ENCODE measurements at places on chromosomes 12 and 14.

DNA sequence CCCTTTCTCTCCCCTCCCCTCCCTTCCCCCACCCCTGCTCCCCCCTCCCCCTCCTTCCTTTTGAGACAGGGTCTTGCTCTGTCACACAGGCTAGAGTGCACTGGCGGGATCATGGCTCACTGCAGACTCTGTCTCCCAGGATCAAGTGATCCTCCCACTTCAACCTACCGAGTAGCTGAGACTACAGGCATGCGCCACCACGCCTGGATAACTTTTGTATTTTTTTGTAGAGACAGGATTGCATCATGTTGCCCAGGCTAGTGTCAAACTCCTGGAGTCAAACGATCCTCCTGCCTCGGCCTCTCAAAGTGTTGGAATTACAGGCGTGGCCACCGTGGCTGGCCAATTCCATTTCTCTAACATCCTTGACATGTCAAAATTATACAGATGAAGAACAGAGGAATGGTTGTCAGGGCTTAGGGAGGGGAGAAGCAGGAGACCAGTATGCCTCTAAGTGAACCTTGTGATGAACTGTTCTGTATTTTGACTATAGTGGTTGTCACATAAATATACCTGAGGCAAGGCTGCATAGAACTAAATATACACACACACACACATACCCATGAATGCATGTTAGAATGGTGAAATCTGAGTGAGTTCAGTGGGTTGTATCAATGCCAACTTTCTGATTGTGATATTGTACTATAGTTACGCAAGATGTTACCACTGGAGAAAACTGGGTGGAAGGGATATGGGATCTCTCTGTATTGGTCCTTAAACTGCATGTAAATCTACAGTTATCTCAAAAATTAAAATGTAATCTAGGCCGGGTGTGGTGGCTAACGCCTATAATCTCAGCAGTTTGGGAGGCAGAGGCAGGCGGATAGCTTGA lies 3.6 kb upstream of the CFAP73 start:
- DNase-seq = no peak

GRCh38 chr12:75815756-75816155 lies 215.8 kb downstream of the PHLDA1 start:
- no peak for DNase-seq

DNA sequence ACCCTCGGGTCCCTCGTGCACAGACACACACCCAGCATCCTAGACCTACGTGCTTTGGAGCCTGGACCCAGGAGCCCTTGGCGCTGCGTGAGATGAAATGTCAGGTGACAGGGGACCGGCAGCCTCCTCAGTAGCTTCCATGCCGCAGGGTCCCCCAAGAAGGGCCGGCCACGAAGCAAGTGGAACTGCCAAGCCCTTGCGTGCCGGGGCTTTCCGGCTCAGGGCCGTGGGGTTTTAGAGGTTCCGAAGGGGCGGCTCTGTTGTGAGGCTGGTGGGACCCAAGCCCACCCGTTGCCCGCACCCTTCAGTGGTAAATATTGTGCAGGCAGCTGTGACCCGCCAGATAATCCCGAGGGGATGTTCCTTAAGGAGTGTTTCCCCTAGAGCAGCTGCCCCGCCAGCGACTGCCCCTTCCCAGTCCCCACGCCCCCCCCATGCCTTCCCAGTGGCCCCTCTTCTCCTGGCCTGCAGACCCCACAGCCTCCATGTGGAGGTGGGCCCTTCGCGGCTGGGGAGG lies 133.7 kb downstream of the ADGRD1 start:
- DNase-seq = peak; percentile 3

GRCh38 chr12:90987520-90987919 lies 17.3 kb downstream of the EPYC start:
- no peak for DNase-seq

GRCh38 chr14:23569443-23570151 lies 2.0 kb upstream of the AP1G2 start:
- peak; percentile 14 for DNase-seq

All from HAP-1 (cell line).